Activated CD4-positive, alpha-beta T cell treated with anti-CD3 and anti-CD28 coated beads for 24 hours (primary cell): ENCODE measurements at places on chromosomes 1 and 21.

DNA sequence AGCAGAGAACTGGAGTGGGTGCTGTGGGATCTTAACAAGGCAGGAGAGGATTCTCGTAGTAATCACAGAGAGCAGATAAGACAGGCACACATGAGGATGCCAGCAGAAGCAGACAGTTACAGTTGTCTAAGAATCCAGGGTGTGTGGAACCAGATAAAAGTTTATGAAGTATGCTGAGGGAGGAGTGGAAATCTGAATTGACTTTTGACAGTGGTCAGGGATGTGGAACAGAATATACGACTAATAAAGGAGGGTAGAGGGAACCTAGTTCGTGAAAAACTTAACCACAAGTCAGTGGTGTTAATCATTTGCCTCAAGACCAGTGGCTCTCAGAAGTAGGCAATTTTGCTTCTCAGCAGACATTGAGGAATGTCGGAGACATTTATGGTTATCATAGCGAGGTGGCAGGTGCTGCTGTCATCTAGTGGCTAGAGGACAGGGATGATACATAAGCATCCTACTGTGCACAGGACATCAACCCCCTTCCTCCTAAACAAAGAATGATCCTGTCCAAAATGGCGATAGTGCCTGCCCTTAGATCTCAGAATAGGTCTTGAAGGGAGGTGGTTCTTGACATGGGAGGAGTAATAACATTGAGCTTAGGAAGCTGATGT, 3.0 kb downstream of the LRRC8D start:
- no peak for DNase-seq

DNA sequence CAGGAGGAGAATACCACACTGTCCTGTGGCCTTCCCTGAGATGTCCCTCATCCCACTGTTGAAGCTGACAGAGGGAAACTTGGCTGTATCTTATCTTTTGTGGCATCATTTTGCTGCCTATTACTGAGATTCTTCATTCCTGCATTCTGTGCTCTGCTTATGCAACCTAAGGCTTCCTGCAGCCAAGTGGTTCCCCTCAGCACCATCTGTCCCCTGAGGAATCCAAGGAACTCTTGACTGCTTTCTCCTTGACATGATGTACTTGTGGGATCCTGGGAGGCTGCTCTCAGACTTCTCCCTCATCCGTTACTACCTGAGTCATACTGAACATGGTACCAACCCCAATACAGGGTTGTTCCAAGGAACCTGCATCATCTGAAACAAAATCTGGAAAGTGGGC, 21.1 kb upstream of the RIMKLA start:
- DNase-seq: no peak

- DNase-seq: no peak
Observed at GRCh38 chr21:28742527-28742926, 250.2 kb downstream of the LTN1 start.

- no peak for DNase-seq
Observed at GRCh38 chr1:100542285-100542684, 4.3 kb downstream of the GPR88 start.

DNA sequence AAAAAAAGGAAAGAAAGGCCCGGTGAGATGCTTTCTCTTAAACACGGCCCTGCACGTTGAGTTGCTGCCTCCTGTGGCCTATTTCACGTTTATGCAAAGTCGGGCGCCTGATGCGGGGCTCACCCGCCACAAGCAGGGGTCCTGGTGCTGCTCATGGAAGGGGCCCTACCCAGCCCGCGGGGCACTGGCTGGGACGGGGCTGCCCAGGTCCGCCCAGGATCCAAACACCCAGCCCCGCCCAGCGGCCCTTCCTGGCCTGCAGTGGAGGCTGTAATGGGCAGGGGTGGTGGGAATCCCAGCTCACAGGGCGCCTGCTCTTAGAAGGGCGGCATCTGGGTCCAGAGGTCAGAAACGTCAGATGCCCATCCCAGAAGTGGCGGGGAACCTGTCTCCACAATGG, 1.6 kb downstream of the COL6A2 start:
- DNase-seq: no peak

GRCh38 chr1:151859891-151860293, 6.4 kb upstream of the THEM5 start:
- no peak for DNase-seq

GRCh38 chr1:7534061-7534825, 236.9 kb upstream of the VAMP3 start:
- DNase-seq: no peak

- DNase-seq: no peak
Observed at GRCh38 chr1:15388201-15388880, 21.3 kb upstream of the EFHD2 start.

GRCh38 chr1:11807133-11807532, 1.1 kb downstream of the CLCN6 start:
- DNase-seq: no peak

DNA sequence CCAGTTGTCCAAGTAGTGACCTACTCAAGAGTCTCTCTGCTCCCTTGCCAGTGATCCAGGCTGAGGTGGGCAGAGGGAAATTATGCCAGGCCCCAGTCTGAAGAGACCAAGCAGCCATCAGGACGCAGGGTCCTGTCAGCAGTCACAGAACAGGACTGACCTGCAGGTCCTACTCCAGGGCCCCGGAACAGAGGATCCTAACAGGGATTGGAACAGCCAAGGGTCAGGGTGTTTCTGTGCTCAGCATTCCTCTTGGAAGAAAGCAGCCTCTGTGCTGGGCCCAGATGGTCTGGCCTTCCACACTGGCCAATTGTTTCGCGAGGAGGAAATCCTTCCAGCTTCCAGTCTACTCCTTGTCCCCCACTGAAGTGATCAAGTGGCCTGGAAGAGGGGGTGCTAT, 41.6 kb upstream of the USP1 start:
- DNase-seq: no peak

DNA sequence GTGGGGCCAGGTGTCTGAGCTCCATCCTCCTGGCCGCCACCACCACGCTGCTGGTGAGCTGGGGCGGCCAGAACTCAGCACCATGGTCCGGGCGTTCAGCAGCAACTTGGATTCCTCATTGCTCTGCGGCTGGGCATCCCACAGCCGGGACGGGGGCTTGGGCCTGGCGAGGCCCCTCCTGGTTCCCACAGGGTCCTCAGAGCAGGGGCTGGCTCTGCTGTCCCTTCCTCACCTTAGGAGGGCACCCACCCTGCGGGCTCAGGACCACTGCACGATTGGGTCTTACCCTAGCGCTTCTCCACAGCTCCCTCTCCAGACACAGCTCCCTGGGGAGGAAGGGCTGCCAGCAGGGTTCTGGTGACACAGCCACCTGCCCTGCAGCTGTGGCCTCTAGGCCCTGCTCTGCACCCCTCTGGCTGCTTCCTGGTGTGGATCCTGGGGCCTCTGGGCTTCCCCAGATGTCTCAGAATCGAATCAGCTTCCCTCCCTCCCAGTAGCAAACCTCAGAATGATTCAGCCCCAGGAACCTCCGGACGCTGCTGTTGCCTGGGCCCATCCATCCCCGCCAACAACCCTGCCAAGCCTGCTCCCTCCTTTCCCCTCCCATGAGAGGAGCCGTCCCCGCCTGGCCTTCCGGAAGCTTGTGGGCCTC, 25.0 kb downstream of the CRYAA start:
- no peak for DNase-seq

DNA sequence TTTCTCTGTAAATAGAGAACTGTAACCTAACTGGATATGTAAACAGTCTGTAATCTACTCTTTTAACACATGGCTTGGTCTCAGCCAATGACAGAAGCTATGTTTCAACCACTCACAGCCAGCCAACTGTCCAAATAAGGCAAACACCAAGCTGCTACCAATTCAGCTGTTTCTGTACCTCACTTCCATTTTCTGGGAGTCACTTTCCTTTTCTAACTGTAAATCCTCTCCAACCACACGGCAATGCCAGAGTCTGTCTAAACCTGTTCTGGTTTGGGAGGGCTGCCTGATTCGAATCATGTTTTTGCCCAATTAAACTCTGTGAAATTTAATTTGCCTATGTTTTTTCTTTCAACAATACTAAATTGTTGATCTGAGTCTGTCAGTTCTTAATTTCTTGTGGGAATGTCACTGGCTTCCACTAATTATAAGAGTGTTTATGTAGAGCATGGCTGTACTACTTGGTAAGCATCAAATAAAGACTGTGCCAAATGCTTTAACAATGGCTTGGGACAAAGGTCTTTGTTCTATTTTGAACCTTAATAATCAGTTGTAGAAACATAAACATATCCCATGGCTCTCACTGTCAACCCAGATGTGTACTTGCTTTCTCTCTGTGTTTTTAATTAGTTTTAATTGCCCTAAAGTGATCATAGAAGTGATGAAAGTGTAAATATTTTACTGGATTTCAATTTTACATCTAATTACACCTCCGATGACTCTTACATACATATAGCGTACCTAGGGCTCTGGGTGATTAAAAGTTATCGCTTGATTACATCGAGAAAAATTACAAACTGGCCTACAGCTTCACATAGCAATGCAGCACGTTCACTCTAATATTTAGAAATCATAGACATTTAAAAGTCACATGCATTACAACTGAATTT, 1144.6 kb upstream of the TMPRSS15 start:
- DNase-seq: no peak

- DNase-seq: no peak
Observed at GRCh38 chr1:21884456-21885235, 52.5 kb downstream of the HSPG2 start.

GRCh38 chr1:38336961-38337360, 290.4 kb upstream of the POU3F1 start:
- no peak for DNase-seq

- no peak for DNase-seq
Observed at GRCh38 chr1:30738040-30738714, 14.8 kb upstream of the MATN1 start.

DNA sequence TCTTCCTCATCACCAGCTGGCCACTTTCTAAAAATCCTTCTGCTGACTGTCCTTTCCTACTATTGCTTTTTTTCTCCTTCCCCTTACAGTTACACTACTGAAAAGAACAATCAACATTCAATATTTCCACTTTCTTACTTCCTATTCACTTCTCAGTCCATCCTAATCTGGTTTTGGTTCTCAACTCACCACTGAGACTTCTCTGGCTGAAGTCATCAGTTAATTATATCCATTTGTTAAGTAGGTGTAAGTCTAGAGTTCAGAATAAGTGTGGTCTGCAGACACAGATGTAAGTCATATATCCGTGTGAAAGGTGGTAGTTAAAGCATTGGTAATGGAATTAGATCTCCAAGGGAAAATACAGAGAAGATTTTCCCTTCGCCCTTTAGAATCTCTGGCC, 21.4 kb downstream of the PEA15 start:
- no peak for DNase-seq

- no peak for DNase-seq
Observed at GRCh38 chr1:2279210-2279639, 51.1 kb downstream of the SKI start.

- DNase-seq: peak; percentile 53
Observed at GRCh38 chr1:85307987-85308832, 31.8 kb upstream of the BCL10 start.

- DNase-seq: no peak
Observed at GRCh38 chr1:78493451-78493850, 2.7 kb downstream of the PTGFR start.

DNA sequence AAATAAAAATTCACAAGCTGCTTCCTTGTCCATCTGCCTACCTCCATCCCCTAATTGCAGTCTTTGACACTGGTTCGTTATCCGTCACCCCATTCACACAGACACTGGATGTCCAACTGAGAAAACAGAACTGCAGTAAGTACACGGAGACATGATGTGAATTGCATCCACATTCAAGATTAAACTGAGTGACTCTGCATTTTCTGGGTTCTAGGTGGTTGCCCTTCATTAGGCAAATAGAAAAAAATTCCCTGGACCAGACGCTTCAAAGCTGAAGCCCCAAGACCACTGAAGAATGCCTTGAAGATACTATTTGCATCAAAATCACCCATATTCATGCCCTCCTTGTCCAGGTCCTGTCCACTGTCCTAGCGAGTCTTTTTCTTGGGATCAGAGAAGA, 7.9 kb upstream of the ALG6 start:
- DNase-seq: no peak

- DNase-seq: no peak
Observed at GRCh38 chr1:151056149-151056548, 3.3 kb downstream of the CDC42SE1 start.

DNA sequence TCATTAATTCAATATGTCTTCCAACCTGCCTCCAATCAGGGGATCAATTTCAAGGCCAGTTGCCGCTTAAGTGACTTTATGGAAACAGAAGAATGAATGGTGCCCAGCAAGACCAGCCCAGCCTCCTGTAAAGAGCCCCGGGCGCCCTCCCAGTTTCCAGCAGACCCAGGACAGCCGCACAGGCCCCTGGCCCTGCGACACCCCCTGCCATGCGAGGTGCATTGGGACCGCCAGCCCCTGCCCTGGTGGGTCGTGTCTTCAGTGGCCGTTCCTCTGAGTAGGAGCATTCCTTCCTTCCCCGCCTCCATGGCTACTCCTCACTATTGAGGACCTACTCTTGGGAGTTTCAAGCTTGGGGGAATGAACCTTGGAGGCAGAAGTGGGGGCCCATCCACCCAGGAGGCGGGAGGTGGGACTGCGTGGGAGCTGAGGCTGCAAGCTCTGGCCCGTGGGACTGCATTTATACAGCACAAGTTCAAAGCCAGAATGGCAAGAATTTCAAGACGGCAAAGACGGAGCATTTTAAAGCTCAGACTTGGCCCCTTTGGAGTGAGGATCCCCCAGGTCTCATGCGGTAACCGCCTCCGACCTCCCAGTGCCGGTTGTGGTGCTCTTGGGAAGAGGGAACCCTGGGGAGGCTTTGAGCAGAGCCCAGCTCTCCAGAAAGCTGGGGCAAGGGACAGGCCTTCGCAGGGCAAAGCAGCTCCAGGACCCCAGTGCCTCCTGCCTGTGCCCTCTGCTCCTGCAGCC, 73.1 kb upstream of the ACTRT2 start:
- DNase-seq: no peak

- DNase-seq: no peak
Observed at GRCh38 chr21:38037416-38037815, 121.2 kb upstream of the KCNJ6 start.

DNA sequence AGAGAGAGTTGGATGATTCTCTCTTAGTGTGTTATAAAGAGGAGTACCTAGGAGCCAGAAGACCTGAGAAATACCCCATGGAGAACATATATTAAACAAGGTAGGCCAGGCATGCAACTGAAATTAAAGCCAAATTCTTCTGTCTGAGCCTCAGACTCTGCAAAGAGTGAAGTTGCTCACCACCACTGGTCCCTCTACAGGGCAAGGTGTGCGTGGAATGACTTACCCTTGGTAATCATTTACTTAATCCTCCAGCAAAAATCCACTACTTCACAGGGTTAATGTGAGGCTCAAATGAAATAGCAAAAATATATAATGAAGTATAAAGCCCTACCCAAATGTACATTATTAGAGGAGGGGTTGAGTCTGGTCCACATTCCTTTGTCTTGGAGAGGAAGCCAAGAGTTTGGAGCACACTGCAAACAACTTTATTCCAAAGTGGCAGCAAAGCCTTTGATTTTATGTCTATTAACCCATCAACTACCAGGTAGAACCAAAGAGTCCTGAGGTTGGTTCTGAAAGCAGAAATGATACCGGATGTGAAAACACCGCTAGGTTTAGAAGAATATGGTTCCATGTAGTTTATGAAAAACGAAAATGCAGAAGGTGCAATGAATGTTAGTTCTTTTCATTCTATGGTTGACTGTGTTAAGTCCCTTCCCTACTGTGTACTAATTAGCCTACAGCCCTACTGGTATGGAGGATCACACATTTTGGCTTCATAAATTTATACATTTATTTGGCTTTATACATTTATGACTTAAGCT, 8.5 kb downstream of the SSR2 start:
- DNase-seq: no peak

GRCh38 chr1:38700077-38700470, 159.5 kb downstream of the RRAGC start:
- DNase-seq: no peak
